ENCODE measurements at places on chromosomes 7 and 10.

- DNase-seq, result no peak
Measured at GRCh38 chr10:80471715-80472233, 17.7 kb downstream of the TSPAN14 start.

DNA sequence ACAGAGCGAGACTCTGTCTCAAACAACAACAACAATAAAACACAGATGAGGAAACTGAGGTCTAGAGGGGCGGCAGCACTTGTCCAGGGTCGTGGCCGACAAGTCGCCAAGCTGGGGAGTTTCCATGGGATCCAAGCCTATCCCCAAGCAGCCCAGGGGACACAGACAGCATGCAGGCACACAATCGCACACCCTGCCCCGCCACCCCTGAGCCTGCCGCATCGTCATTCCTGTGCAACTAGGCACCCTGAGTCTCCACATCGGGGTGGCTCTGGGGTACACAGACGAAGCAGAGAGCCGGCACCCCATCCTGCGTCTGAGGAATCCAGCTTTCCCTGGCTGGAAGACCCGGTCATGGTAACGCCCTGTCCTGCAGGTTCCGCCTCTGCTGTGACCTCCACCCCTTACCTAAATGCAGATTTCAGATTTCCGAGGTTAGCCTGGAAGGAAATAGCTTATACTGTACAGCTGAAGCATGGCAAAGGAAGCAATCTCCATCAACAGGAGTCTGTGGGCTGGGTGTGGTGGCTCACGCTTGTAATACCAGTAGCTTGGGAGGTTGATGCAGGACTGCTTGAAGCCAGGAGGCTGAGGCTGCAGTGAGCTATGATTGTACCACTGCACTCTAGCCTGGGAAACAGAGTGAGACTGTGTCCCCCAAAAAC is 136.1 kb upstream of the TNRC18 start:
- DNase-seq, result no peak

GRCh38 chr10:11472158-11472753 is 139.2 kb downstream of the USP6NL start:
- DNase-seq, result peak; percentile 67

DNA sequence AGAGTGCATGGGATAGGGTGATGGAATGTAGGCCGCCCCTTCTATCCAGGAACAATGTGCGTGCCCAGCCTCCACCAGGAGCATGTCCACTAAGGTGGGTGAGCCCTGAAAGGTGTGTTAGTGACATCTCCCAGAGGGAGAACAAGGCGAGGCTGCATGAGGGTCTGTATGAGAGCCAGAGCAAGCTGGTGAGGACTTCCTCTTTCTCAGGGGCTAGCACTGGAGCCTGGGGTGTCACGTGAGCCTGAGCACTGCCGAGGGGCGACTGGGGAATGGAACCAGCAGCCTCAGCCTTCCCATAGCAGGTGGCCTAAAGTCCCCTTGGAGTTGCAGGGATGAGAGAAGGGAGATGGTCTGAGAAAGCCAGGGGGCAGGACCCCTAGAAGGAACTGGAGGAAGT is 156.3 kb upstream of the COBL start:
- no peak for DNase-seq

DNA sequence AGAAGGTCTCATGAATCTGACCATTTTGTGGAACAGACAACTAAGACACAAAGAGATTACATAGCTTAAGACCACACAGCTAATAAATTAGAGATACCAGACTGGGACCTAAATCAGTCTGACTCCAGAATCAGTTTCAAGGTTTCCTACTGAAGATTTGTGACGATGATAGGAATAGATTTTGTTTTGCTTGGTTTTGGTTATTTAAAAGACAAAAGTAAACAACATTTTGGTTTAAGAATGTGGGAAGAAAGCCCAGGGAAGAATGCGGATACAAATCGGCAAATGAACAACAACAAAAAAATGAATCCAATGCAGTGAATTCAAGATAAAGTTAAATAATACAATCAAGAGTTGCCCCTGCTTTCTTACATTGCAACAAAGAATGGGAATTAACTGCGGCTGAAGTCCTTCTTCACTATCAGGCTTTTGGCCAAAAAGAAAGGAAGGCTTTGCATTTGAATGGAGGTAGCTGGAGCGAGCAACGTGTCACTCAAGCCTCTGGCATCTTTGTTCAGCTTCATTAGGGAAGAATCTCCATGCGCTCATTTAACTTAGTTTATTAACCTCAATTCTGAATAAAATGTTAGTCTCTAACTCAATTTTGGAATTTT is 210.8 kb downstream of the ADAM12 start:
- no peak for DNase-seq

DNA sequence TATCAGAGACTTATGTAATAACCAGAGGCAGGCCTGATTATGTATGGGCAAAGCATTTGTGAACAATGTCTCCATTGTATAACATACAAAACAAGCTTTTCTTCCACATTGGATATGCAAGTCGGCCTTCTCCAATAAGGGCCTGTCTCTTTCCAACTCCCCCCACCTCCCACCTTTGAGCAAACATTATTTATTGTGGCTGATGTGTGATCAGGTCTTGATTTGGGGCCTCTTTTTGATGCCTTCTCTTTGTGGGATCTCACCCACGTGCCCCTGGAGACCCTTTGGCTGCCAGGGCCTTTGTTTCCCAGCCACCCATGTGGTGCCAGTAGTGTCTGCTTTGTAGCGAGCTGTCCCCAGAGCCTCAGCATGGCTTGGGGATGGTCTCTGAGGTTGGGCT is 53.0 kb downstream of the TCF7L2 start:
- DNase-seq, result no peak

GRCh38 chr10:3924344-3924743 is 139.3 kb upstream of the KLF6 start:
- no peak for DNase-seq

GRCh38 chr7:153061910-153062528 is 302.5 kb downstream of the ACTR3B start:
- no peak for DNase-seq

GRCh38 chr10:92850185-92850584 is 1.9 kb downstream of the EXOC6 start:
- DNase-seq, result no peak

DNA sequence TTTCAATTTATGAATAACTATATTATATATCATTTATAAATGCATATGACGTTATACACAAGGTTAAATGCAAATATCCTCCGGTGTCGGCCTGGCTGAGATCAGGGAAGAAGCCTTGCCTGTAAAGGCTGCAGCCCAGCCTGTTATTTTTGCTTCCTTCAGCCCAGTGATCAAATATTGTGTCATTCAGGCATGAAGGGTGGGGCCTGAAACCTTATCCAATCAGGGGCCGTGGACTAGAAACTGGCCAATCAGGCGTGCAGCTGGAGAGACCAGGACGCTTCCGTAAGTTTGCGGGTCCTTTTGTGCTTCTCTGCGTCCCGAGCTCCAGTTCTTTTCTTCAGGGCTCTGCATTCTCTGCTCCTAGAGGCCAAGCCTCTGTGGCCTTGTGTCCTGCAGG is at the start of gene ZNF722:
Gene ZNF722, plus strand, starts transcription at position 301 of the 400 bp plus-strand sequence. CDS start 113 bp downstream, outside the sequence.
- DNase-seq, result no peak

GRCh38 chr7:133130166-133130565 is 48.3 kb upstream of the CHCHD3 start:
- DNase-seq, result no peak

GRCh38 chr10:30749385-30749784 is 119.8 kb upstream of the LYZL2 start:
- no peak for DNase-seq

- DNase-seq, result no peak
Measured at GRCh38 chr7:73363225-73364005, 35.5 kb downstream of the FKBP6 start.

GRCh38 chr10:124680675-124681074 is 63.5 kb downstream of the FAM53B start:
- no peak for DNase-seq

DNA sequence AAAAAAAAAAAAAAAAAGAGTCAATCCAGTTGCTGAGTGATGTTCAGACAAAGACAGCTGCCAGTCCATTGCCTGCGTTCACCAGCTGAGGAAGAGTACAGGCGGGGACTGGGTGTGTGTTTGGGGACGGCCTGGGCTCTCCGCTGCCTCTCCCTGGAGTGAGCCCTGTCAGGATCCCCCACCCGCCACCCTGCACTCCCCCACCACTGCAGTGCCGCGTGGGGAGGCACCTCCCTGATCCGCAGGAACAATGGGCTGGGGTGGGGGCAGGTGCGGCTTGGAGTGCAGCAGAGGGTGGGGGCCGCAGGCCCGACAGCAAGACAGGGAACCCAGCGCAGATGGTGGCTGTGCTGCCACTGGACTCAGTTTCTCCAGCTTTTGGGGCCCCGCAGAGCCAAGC is 1.4 kb downstream of the HSPA12A start:
- no peak for DNase-seq

DNA sequence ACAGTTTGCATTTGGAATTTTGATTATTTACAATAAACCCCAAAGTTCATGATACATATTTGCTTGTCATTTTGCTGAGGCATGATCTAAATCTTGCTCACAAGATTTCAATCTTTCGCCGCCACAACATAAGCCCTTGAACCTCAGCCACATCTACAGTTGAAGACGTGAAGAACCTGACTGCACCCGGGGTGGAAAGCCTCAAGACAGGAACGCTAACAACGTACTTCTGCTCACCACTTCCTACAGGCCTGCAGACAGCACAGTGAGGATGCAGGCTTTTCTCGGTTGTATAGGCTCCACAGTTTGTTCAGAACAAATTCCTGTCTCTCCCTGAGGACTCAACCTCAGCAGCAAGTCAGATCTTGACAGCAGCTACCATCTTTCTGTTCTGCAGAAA is 393.8 kb upstream of the PRKCQ start:
- DNase-seq, result no peak

GRCh38 chr10:79248341-79249185 is 98.7 kb upstream of the PPIF start:
- DNase-seq, result no peak

- no peak for DNase-seq
Measured at GRCh38 chr7:122402235-122402634, 97.7 kb upstream of the FEZF1 start.

DNA sequence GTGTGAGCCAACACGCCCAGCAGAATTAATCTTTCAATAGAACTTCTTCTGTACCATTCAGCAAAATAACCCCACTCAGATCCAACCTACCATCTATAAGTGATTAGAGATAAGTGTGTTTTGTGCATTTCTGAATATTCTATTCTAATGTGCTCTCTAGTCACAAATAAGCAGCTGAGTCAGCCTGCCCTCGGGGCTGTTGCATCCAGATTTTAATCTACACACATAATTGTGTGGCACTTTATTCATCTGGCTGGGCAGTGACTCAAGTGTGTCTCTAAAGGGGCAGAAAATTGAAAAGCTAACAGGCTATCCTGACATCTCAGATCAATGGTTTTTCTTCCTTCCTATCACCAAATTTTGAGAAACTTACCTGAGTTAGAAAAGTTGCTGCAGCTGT is 60.3 kb downstream of the PRR15 start:
- no peak for DNase-seq

- no peak for DNase-seq
Measured at GRCh38 chr7:120709972-120710320, 148.0 kb downstream of the TSPAN12 start.

- no peak for DNase-seq
Measured at GRCh38 chr10:67487906-67488619, 207.9 kb downstream of the CTNNA3 start.

DNA sequence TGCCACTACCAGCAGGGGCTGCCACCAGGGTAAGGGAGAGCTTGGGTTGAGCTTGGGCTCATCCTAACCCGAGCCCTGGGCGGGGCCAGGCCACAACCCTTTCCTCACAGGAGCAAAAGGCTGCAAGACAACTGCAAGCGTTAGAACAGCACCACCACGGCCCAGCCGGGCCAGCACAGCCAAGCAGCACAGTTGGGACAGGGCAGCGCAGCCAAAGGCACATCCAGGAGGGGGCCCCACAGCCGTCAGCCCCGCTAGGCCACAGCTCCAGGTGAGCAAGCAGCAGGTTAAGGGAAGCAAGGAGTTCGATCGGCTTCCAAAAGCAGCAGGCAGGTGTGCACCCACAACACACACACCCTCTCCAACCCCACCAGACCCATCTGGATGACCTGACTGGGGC is 7.0 kb upstream of the NDST2 start:
- no peak for DNase-seq

DNA sequence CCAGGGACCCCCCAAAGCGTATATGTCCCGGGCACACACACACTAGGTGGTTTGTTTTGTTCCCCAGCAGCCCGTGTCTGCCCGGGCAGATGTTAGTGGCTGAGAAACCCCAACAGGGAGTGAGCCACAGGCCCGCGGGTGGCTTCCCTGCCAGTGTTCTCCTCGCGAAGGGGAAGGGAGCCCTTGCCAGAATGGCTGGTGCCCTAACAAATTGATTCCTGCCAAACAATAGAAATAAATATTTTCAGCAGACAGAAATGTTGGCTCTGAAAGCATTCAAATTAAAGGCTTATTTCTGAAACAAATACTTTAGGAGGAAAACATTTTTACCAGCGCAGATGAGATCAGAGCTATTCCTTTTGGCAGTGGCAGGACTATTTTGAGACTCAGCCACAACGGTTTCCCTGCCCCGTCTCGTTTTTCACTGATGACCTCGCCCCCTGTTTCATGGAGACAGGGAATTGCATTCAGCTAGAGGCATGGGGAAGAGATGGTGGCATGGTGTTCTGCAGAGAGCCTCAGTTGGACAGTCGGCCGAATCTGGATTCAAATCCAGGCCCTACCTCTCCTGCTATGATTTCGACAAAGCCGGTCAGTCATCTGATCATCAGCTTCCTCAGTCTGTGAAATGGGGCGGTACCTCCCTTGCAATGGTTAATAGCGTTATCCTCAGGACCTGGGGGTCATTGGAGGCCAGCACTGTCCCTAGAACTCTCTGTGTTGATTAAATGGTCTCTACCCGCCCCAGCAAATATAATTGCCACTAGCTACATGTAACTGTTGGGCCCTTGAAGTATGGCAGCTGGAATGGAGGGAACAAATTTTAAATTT is 84.5 kb downstream of the CUX1 start:
- DNase-seq, result no peak

- no peak for DNase-seq
Measured at GRCh38 chr10:68992636-68993440, 4.2 kb downstream of the KIFBP start.

DNA sequence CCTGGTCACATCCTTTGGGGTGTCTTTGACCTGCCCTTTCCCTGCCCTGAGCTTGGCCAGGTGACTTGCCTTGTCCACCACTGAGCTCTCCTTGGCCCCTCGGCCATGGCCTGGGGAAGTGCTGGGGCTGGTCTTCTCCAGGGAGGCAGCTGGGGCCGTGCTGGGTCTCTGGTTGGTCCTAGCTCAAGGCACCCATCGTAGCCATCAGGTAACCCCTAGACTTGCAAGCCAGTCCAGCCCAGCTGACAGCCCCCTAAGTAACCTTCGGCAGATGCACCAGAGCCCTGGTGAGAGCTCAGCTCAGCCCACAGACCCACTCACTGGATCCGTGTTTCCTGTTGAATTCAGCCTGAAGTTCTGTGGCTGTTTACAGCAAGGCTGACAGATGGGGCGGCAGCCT is 176.2 kb upstream of the SHH start:
- DNase-seq, result no peak
